SK-N-MC (cell line): ENCODE measurements at places on chromosomes 4 and X.

GRCh38 chr4:742096-742741 lies 36.6 kb downstream of the PCGF3 start:
- DNase-seq, result no peak

GRCh38 chr4:13793020-13793710 lies 165.6 kb upstream of the BOD1L1 start:
- DNase-seq, result no peak

- no peak for DNase-seq
Observed at GRCh38 chrX:24963823-24964222, 51.9 kb downstream of the ARX start.

- peak; percentile 79 for DNase-seq
Observed at GRCh38 chr4:26372525-26373172, 51.8 kb downstream of the RBPJ start.

- no peak for DNase-seq
Observed at GRCh38 chr4:79287718-79288117, 38.1 kb downstream of the NAA11 start.

- DNase-seq, result no peak
Observed at GRCh38 chr4:173211838-173212237, 43.2 kb downstream of the GALNT7 start.

GRCh38 chr4:168615294-168616065 lies 118.6 kb downstream of the PALLD start:
- no peak for DNase-seq

DNA sequence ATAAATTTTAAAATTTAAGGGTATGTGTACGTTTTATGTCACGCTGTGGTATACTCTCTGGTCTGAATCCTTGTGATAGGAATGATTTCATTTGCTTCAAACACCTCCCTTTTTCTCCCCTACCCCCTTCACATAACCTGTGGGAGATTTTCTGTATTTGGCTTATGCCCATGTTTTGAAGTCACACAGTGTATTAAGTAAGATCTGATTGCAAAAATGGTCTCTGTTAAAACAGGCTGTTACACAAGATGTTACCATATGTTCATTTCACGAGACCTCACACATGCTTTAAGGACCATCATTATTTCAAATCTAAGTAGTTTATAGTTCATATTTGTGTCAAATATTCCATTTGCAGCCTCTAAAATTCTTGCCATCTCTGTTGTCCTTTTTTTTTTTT lies 63.5 kb downstream of the TMEM131L start:
- no peak for DNase-seq

- no peak for DNase-seq
Observed at GRCh38 chr4:153809307-153809706, 20.4 kb upstream of the SFRP2 start.

GRCh38 chr4:1061056-1061700 lies 49.8 kb downstream of the FGFRL1 start:
- DNase-seq, result no peak

GRCh38 chrX:149374751-149375150 lies 130.4 kb downstream of the IDS start:
- DNase-seq, result no peak

GRCh38 chr4:121990489-121990888 lies 38.6 kb upstream of the TRPC3 start:
- DNase-seq, result no peak

DNA sequence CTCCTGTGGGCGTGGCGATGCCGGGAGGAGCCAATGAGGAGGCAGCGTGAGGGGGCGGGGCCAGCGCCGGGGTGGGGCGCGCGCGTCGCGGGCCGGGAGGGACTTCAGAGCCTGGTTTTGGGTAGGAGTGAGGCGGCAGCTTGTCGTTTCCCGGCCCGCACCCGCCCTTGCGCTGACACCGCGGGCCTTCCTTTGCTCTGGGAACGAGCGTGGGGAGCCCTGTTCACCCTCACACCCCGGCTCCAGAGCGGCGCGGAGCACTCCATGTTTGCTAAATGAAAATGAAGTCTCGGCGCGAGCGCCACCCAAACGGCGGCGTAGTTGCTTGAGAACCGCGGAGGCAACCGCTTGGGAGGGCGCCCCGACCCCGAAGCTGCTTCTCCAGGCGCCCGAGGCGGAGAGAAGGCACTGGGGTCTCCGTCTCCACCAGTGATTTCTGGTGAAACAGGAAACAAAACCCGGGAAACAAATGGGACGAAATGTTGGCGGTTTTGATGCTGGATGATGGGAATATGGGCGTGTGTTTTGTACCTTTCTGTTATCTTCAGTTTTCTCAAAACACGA lies 497 bp upstream of the GRPEL1 start:
- DNase-seq, result no peak

DNA sequence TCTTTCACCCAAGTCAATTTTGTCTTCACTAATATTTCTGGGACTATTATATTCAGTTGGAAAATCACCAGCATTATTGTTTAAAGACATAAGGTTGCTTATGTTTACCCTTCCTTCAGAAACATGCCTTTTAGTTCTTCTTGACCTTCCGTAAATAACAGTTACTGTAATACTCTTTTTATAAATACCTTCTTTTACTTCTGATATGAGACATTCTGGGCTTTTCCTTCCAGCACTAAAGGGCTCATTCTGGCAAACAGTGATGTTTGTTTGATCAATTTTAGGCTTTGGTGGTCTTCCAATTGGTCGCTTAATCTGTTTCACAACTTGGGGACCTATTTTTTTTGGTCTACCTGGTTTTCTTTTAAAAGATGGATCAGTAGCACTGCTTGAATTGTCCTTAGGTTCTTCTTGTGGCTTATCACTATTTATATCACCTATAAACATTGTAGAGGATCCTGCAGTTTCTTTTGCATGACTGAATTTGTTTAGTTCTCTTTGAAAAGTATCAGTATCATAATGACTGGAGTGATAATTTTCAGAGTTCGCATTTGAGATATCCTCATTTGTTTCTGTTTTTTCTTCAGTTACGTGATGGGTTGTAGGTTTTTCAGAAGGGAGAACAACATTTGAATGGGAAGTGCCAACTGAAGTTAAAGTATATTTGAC lies 64.8 kb downstream of the NCAPG start:
- no peak for DNase-seq

GRCh38 chr4:108213308-108213707 lies 44.6 kb upstream of the LEF1 start:
- no peak for DNase-seq

DNA sequence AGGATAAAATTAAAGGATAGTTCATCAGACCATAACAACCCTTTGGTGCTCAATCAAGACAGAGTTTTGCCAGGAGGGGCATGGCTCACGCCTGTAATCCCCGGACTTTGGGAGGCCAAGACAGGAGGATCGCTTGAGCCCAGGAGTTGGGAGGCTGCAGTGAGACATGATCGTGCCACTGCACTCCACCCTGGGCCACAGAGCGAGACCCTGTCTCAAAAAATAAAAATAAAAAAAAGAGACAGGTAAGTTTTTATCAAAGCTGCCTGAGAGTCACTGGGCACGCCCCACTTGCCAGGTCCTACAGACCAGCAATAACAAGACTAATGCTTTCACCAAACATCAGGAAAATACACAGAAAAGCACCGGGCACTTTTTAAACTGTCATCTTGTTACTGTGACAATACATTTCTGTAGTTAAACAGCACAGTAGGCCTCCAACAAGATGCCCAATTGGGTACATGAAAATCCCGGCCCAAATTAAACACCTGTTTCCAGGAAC lies 765 bp downstream of the CFAP97 start:
- no peak for DNase-seq

- no peak for DNase-seq
Observed at GRCh38 chrX:132676102-132676501, 187.3 kb upstream of the MBNL3 start.

GRCh38 chr4:169823685-169824084 lies 65.9 kb upstream of the HPF1 start:
- peak; percentile 50 for DNase-seq

- no peak for DNase-seq
Observed at GRCh38 chrX:120857240-120857639, 18.4 kb downstream of the CT47B1 start.

GRCh38 chr4:116132946-116133345 lies 952.4 kb downstream of the TRAM1L1 start:
- no peak for DNase-seq

DNA sequence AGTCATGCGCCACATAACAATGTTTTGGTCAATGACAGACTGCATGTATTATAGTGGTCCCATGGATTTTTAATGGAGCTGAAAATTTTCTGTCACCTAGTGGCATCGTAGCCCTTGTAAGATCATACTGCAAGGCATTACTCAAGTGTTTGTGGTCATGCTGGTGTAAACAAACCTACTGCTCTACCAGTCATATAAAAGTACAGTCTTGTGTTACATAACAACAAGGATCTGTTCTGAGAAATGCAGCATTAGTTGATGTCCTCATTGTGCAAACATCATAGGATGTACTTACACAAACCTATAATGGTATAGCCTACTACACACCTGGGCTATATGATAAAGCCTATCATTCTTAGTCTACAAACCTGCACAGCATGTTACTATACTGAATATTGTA lies 34.6 kb downstream of the COX18 start:
- no peak for DNase-seq

GRCh38 chr4:183284965-183285364 lies 35.1 kb downstream of the CLDN22 start:
- no peak for DNase-seq

DNA sequence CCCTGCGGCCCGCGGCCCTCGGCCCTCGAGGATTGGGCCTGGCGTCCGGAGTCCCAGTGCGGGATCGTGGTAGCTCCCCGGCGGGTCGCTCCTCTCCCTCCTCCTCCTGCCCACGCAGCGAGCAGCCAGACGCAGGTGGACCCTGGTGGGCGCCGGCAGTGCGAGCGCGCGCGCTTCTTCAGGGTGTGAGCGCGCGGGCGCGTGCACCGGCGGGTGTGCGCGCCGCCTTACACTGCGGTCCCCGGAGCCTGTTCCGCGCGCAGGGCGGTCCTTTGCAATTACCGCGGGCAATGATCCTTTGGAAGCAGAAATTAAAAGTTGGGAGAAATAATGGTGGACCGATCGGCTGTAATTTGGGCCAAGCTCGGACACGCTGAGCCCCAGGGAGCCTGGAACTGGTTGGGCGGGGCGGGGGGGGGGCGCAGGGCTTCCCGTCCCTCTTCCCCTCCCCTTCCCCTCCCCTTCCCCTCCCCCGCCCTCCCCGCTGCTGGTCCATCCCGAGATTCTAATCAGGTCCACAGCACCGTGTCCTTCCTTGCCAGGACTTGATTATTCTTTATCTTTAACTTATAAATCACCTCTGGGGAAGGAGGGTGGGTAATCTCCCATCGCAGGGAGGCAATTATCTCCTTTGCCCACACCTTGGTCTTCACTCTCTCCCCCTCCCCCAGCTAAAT lies 1.6 kb upstream of the NKX1-1 start:
- DNase-seq, result no peak
